ENCODE measurements at places on chromosomes 13 and 19. TPM values are rescaled to one million over a fixed set of nuclear protein-coding genes. Genes with fewer than 3 reads are reported as not detected.
A peak's percentile ranks its signal among the peaks of the same experiment; 100 is the strongest.

DNA sequence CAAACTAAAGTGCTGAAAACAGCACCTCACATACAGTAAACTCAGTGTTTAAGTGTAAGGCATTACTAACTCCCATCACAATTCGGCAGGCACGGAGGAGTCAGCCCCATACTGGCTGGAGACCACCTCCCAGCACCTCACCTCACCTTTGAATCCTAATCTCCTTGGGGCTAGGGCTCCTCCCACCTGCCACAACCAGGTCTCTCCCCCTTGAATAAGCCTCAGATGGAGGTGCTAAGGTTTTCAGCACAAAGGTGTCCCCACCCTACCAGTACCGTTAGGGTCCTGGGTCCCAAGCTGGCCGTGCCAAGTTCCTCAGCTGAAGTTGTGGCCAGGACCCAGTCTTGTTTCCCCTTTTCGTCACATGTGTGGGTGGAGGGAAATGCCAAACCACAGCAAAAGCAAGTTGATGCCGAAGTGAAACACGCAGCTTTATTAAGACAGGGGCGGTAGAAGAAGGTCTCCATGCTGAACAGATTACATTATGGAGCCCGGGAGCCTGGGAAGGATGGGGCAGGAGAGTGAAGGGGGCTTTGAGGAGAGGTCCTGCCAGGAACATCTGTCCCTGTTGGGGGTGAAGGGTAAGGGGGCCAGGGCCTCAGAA, at the start of gene IGFLR1:
IGFLR1 (minus strand) TSS at position 332 of the 604 bp plus-strand sequence. CDS start 1,272 bp downstream, outside the sequence.
- peaks cover 39% of the 10 kb centered on the region for H3K4me1 ChIP-seq
- peaks cover 4% of the 10 kb centered on the region for H3K36me3 ChIP-seq
- peak within 1 kb of the TSS; percentile 36 for H3K27ac ChIP-seq

- H3K4me3 ChIP-seq: no peak overlapping the region
- H3K36me3 ChIP-seq: no peaks in the 10 kb centered on the region
- H3K27ac ChIP-seq: no peak overlapping the region
- H3K4me1 ChIP-seq: peaks cover 7% of the 10 kb centered on the region
- peaks cover 23% of the 10 kb centered on the region for H3K27me3 ChIP-seq
- no peak for DNase-seq
These were observed 762 bp downstream of the KANK3 start for GRCh38 chr19:8342316-8342683.

- H3K4me1 ChIP-seq: peaks cover 14% of the 10 kb centered on the region
- no peaks in the 10 kb centered on the region for H3K27me3 ChIP-seq
- no peak overlapping the region for H3K4me3 ChIP-seq
- peak overlapping the region; percentile 45 for H3K27ac ChIP-seq
These were observed 56.2 kb upstream of the AKAP11 start for GRCh38 chr13:42215578-42216421.

- peaks cover 10% of the 10 kb centered on the region for H3K4me1 ChIP-seq
- H3K27me3 ChIP-seq: peaks cover 3% of the 10 kb centered on the region
- no peak overlapping the region for H3K4me3 ChIP-seq
- no peak for DNase-seq
- no peak overlapping the region for H3K27ac ChIP-seq
- H3K36me3 ChIP-seq: no peaks in the 10 kb centered on the region
These were observed 35.0 kb upstream of the PNMA8B start for GRCh38 chr19:46530636-46531035.

DNA sequence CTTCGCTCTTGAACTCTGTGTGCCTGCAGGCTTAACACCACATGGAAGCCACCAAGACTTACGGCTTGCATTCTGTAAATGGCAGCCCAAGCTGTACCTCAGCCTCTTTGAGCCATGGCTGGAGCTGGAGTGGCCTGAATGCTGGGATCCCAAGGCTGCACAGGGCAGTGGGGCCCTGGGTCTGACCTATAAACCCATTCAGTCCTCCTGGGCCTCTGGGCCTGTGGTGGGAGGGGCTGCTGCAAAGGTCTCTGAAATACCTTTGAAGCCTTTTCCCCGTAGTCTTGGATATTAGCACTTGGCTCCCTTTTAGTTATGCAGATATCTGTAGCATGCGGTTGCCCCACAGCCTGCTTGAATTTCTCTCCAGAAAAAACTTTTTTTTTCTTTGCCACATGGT, 8.2 kb downstream of the TM9SF2 start:
- H3K4me1 ChIP-seq: peaks cover 66% of the 10 kb centered on the region
- H3K4me3 ChIP-seq: no peak overlapping the region

GRCh38 chr13:113856716-113857065, 7.2 kb downstream of the GAS6 start:
- no peak overlapping the region for H3K4me3 ChIP-seq
- peaks cover 55% of the 10 kb centered on the region for H3K4me1 ChIP-seq
- H3K27me3 ChIP-seq: no peaks in the 10 kb centered on the region
- no peak for DNase-seq

Gene LSR
- total RNA-seq: 0.99 TPM

GRCh38 chr13:98746968-98747367, 5.5 kb downstream of the SLC15A1 start:
- H3K27me3 ChIP-seq: peaks cover 19% of the 10 kb centered on the region
- peaks cover 7% of the 10 kb centered on the region for H3K4me1 ChIP-seq
- H3K4me3 ChIP-seq: no peak overlapping the region

Gene STOML3
- not detected for total RNA-seq

DNA sequence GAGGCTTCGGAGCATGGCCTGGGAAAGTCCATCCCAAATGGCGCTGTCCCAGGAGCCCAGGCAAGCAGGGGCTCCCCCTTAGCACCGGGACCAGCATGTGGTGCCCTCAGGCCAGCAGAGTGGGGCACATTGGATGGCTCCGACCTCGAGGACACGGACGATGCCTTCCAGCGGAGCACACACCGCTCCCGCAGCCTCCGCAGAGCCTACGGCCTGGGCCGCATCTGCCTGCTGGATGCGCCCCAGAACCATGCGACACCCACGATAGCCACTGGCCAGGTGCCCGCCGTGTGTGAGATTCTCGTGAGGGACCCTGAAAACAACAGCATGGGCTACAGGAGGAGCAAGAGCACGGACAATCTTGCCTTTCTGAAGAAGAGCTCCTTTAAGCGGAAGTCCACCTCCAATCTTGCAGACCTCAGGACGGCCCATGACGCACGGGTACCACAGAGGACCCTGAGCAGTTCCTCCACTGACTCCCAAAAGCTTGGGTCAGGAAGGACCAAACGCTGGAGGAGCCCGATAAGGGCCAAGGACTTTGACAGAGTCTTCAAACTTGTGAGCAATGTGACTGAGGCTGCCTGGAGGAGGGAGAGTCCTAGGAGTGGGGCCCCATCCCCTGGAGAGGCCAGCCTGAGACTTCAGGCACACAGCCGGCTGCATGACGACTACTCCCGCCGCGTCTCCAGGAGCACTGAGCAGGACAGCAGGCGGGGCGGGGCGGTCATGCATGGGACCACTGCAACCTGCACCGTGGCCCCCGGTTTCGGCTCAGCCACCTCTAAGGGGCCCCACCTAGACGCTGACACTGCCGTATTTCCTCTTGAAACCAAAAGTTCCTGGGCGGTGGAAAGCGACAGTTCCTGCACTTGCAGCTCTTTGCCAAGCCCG, 63.1 kb downstream of the SPATA13 start:
- no peak overlapping the region for H3K27ac ChIP-seq
- DNase-seq: no peak
- H3K4me3 ChIP-seq: no peak overlapping the region
- no peaks in the 10 kb centered on the region for H3K4me1 ChIP-seq

- peak overlapping the region; percentile 63 for H3K27ac ChIP-seq
- no peaks in the 10 kb centered on the region for H3K27me3 ChIP-seq
- peaks cover 11% of the 10 kb centered on the region for H3K36me3 ChIP-seq
- no peak overlapping the region for H3K4me3 ChIP-seq
- H3K4me1 ChIP-seq: peaks cover 21% of the 10 kb centered on the region
These were observed 16.9 kb downstream of the ZNF507 start for GRCh38 chr19:32362318-32362691.

GRCh38 chr13:39616087-39616694, 13.2 kb upstream of the LHFPL6 start:
- no peak for DNase-seq
- no peaks in the 10 kb centered on the region for H3K27me3 ChIP-seq
- H3K36me3 ChIP-seq: no peaks in the 10 kb centered on the region
- no peaks in the 10 kb centered on the region for H3K4me1 ChIP-seq

Gene NCCRP1
- not detected for total RNA-seq

GRCh38 chr19:3538258-3538929, 580 bp upstream of the TEKTIP1 start:
- peaks cover 7% of the 10 kb centered on the region for H3K36me3 ChIP-seq
- no peak for DNase-seq
- H3K4me1 ChIP-seq: peaks cover 5% of the 10 kb centered on the region

DNA sequence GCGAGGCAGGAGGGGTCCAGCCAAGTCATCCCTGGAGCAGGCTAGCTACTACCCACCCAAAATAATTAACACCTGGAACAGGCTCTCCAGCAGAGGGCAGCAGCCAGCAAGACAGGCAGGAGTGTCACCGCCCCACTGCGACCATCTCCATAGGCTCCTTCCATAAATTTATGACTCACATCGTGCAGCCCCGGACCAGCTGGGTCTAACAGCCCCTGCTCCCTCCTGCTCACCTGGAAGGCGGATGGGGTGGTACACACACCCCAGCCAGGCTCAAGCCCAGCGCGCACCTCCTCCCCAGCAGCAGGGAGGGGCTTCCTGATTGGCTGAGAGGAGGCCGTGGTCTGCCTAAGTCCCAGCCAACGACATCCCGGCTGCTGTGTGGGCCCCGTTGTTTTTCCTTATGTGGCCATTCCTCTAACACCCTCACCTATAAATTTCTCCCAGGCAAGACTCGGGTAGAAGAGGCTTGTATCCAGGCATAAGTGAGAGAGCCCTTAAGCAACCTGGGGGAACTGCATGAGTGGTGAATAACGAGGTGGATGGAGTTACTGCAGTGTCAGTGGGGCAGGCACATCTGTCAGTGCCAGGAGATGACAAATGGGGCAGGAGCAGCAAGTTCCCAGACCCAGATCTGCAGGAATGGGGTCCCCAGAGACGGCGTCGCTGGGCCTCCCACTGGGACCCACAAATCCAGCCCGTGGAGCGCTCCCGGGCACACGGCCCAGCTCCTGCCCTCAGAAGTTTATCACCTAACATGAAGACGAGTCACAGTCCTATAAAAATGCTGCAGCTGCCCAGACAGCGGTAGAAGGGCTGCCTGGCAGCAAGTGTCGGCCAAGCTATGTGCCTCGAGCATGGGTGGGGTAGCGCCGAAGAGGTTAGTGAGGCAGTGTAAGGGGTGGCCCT, 43.1 kb downstream of the CEBPG start:
- no peaks in the 10 kb centered on the region for H3K27me3 ChIP-seq
- H3K4me3 ChIP-seq: peak overlapping the region; percentile 52
- H3K36me3 ChIP-seq: no peaks in the 10 kb centered on the region
- DNase-seq: no peak
- peaks cover 4% of the 10 kb centered on the region for H3K4me1 ChIP-seq

Measured in chondrocyte (in vitro differentiated cells).